ENCODE measurements at places on chromosomes 6 and 20.

GRCh38 chr20:25579081-25579770 is 6.1 kb downstream of the NINL start:
- DNase-seq: no peak

GRCh38 chr20:56249244-56249955 is 868 bp downstream of the MC3R start:
- no peak for DNase-seq

GRCh38 chr20:9359561-9360308 is 154.7 kb upstream of the LAMP5 start:
- peak; percentile 54 for DNase-seq

DNA sequence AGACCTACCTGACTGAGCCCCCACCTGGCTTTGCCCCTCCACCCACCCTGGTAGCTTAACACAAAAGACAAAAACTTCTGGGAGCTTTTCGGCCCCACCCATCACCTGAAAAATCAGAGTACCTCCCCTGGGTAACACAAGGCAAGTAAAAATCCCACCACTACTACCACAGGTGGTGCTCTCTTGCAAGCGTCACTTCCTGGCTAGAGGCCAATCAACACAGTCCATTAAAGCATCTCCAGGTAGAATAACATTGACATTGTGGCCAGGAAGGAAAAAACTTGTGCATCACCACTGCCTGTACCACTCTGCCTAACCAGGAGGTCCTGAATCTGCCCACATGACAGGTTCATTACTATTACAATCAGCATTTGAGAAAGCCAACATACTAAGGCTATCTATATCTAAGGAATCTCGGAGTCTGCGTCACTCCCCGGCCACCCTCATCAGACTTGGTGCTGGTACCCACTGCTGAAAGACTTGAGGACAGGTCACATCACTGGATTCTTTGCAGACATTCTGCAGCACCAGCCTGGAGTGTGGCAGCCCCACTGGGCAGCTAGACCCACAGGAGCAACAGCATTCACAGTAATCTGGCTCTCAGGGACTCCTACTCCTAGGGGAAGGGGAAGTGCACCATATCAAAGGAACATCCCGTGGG is 125.9 kb downstream of the CDK19 start:
- DNase-seq: no peak

DNA sequence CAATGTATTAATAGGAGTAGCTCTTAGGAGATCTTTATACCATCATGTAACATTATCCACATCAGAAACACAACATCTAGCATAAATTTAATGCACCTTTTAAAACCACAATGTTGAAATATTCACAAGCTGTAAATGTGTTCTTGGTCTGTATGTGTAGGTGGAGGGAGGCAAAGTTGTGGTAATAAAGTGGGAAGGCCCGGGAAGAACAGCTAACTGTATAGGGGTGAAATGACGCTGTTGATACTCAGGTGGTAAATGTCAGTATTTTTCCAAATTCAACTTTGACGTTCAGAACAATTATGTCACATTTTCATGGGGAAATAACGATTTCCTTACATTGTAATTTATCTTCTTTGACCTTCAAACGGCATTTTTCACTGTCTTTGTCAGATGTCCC is 146.0 kb upstream of the STMND1 start:
- no peak for DNase-seq

GRCh38 chr6:30685157-30686008 is 1.1 kb downstream of the PPP1R18 start:
- no peak for DNase-seq

- peak; percentile 33 for DNase-seq
Measured at GRCh38 chr6:108453601-108454185, 107.0 kb upstream of the FOXO3 start.

DNA sequence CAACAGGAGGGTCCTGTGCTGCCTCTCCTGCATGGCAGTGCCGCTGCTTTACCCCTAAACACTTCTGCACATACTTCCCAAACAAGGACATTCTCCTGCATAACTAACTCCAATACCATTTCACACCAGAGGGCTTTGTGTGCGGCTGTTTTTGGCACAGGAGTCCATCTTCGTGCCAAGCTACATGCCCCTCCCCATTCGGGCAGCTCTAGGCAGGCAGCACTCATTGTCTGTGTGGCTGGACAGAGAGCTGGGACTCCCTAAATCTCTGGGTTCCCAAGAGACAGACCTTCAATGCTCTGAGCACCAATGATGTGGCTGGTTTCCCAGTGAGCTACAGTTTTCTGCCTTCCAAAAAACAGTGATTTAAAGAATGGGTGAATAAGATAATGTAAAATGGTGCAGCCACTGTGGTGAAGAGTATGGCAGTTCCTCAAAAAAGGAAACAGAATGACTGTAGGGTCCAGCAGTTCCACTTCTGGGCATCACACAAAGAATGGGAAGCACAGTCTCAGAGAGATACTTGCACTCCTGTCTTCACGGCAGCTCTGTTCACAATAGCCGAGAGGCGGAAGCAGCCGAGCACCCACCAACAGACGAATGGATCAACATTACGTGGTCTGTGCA is 80.3 kb upstream of the DUSP22 start:
- DNase-seq: no peak

DNA sequence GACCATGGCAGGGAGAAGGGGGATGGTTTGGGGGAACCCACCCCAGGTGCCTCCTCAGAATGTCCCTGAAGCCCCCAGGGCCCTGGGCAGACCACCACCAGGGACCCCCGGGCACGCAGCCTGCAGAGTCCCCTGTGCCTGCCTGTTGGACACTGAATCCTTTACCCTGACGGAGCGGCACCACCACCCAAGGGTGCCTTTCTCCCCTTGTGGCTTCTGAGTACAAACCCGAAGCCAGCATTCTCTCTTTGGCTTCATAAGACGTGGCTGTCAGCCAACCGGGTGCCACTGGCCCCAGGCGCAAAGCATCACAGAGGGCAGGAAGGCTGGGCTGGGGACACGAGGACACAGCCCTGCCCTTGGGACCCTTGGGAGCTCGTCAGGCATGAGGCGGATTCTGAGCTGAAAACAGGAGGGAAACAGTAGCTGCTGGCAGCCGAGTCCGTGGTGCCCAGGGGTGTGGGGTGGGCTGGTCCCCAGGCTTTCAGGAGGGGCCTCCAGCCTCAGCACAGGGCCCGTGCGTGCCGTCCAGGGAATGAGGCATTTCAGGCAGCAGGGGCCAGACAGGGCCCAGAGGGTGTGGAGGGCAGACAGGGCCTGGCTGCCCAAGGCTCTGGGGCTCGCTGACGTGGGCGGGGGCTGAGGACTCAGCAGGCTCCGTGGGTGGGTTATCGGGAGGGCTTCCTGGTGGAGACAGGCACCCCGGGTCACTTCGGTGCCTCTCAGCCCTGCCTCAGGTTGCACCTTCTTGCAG is 3.5 kb downstream of the COL9A3 start:
- DNase-seq: no peak

GRCh38 chr6:158591810-158592209 is 31.9 kb downstream of the TMEM181 start:
- DNase-seq: no peak

DNA sequence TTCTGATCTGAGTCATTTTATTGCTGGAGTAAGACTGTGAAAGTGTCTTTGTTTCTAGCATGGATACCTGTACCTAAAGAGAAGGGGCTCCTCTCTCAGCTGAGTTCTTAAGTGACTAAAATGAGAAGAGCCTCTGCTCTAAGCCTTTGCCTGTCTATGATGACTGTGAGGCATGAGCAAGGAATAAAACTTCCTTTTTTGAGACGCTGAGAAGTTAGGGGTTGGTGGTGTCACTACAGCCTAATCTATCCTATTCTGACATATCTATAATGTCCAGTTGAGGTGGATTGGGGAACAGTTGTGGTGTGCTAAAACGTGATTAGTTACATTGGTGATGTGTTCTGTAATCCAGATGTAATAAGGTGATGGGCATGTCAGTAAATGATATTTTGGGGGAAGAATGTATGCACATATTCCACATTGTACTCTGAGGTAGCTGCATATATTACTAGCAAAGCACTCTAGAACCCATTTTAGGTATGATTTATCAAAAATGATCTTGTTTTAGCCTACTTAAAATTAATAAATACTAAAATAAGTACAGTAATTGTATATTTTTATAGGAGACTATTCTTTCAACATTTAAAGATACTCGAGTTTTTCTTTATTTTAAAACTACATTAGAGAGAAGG is 18.1 kb downstream of the ADGRB3 start:
- no peak for DNase-seq

DNA sequence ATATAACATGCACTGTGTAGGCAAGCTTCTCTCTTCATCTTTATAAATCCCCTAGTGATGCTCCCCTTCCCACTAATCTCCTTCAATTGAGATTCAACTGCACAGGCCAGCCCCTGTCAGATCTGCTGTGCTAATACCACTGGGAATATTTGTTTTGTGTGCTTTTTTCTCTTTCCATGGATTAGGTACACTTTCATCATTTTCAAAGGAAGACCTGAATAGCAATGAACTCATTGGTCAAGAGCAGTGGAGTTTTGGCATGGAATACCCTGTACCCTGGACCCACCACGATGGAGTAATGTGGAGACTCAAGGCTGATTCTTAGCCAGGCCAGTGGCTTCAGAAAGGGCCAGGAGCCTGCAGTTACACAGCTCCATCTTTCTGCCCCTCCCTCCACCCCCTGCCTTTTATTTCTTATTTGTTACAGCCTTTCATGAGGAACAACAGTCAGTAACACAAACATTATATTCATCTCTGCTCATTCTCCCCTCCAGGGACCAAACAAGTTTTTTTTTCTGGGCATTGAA is 75.4 kb upstream of the KCNG1 start:
- no peak for DNase-seq

GRCh38 chr20:5168651-5169396 is 42.0 kb downstream of the CDS2 start:
- DNase-seq: no peak

- DNase-seq: no peak
Measured at GRCh38 chr6:80544976-80545722, 438.7 kb downstream of the BCKDHB start.

DNA sequence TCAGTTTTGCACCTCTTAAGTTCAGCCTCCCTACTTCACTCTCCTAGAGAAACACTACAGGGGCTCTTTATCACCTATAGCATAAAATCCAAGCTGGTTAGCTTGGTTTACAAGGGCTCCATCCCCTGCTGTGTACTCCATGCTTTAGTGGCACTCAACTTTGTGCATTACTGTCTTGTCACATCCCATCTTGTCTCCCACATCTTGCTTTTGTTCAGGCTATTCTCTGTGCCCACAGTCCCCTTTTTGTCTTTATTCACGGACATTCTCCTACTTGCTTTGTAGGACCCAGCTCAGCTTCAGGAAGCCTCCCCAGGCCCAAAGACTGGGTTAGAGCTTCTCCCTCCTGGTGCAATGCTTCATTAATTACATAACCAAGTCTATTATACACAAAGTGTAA is 107.9 kb upstream of the SPACA1 start:
- DNase-seq: no peak

- no peak for DNase-seq
Measured at GRCh38 chr20:3698591-3699001, 13.8 kb downstream of the SIGLEC1 start.

DNA sequence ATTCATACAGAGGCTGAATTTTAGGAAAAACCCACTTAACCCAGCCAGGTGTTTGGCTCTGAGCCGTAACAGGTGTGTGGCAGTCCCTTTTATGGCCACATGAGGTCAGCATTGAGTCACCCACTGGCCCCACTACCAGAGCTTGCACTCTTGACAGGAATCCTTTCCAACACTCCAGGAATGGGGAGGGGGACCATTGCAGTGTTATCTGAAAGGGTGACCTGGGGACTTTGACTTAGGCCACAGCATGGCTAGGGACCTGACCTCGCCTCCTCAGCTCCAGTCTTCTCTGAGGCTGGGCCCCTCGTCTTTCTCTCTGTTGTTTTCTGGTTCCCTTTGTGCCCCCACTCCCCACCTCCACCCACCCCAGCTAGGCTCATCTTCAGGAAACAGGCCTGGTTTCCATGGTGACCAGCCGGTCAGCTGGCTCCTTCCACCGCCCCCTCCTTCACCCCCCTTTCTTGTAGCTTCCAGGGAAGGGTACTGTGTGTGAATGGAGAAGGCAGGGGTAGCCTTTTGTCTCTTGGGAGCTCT is 2.1 kb upstream of the TMEM151B start:
- DNase-seq: no peak

- DNase-seq: no peak
Measured at GRCh38 chr20:44731657-44732056, 14.0 kb upstream of the KCNK15 start.

DNA sequence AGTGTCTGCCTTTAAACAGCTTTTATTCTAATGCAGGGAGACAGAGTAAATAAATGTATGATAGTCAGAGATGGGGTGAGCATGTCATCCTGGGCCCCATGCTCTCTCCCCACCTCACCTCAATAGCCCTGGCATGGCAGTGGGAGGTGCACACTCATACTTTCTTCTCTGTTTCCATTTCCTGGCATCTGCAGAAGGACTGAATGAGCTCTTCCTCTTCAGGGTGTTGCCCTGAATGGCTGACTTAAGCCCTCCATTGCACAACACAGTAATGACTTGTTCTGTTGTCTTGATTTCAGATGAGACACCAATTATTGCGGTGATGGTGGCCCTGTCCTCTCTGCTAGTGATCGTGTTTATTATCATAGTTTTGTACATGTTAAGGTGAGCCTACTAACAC is 57.0 kb upstream of the GNRH2 start:
- no peak for DNase-seq

DNA sequence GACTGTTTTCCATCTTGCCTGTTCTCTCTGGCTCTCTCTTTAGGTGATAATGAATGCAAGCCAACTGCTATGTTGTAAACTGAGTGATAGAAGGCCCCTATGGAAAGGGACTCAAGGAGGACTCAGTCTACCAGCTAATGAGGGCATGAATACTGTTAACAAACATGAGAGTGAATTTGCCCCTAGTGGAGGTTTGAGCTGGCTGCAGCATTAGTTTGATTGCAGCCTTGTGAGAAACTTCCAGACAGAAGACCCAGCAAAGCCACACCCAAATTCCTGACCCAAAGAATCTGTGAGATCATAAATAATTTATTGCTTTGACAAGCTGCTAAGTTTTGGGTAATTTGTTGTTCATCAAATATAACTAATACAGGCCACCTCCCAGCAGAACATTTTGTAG is 50.0 kb upstream of the PLCB1 start:
- DNase-seq: no peak

DNA sequence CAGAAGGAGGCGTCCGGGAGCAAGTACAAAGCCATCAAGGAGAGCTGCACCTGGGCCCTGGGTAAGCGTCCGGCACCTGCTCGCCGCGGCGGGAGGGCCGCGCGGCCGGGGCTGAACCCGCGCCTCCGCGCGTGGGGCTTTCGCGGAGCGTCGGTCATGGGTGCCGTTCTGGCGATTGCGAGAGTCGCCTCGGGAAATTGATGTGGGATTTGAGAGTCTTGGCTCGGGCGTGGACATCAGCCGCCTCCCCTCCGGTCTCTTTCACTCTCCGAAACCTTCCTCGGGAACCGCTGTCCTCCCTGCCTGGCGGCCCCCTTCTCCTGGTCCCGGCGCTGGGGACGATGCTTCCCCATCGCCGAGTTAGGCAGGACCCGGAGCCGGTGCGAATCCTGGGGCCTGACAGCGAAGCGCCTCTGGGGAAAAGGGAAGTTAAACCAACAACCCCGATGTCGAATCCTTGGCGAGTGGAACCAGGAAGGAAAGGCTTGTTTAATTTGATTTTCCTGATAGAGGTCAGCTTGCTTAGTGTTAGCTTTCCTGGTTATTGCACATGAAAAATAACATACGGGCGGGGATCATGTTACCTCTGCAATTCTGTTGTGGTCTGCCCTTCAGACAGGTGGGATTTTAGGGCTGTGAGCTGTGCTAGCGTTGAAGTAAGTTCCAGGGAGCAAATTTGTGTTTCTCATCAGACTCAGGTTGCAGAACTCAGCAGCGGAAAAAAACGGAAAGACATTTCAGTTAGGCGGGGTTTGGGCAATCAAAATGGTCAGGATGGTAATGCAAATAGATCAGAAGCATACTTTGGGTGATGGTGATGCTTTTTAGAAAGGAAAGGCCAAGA is 594 bp downstream of the ARFGEF3 start:
- no peak for DNase-seq

Measured in fibroblast of skin of left biceps (primary cell).